Bronchial epithelial cell (primary cell): ENCODE measurements at places on chromosomes 6 and 20.

GRCh38 chr6:9116026-9116425 lies 680.7 kb upstream of the SLC35B3 start:
- peak; percentile 59 for DNase-seq

- peak; percentile 99 for DNase-seq
These were observed 43.4 kb downstream of the NHSL1 start for GRCh38 chr6:138455746-138456400.

- DNase-seq, result peak; percentile 67
These were observed 253.2 kb downstream of the UST start for GRCh38 chr6:148999929-149000468.

GRCh38 chr20:50605136-50605535 lies 86.2 kb downstream of the RIPOR3 start:
- DNase-seq, result no peak

DNA sequence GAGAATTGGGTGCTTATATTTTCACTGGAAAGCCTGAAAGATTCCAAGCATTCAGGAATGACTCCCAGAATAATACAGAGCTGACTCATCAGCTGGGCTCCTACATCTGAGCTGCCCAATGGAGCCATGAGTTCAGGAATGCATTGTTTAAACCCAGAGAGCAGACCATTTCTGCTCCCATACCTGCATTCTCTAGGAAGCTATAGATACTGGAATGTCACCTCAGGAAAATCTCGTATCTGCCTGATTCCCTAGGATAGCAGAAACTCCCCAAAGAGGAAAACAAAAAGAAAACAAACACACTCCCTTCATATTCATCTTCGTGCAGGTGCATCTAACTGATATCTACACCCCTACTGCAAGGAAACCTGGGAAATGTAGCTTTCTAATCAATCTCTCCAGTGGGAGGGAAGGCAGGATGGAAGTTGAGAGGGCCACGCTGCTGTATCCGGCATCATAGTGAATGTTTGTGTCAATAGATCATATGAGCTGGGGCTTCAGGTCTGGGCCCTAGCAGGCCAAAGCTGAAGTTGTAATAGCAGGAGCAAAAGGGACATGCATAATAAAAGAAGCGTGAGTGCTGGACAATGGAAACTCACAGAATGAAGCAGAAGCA lies 8.2 kb upstream of the SLC2A12 start:
- DNase-seq, result peak; percentile 69

DNA sequence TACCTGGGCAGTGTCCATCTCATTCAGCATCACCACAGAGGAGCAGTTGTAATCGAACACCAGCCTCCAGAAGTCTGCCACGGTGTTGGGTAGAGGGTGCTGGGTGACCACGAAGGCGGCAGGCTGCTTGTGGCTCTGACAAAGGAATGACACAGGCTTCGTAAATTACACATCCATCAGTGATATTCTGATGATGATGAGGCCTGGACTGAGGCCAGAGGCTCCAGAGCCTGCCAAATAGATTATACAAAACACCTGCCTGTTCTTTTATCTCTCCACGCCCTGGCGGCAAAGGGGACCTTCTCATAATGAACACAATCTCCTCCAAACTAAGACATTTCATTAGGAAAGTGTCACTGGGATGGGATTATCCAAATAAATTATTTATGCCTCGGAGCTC lies 480.2 kb upstream of the CHD6 start:
- DNase-seq, result no peak

GRCh38 chr20:62122654-62123449 lies 577 bp downstream of the LSM14B start:
- DNase-seq, result peak; percentile 8

- peak; percentile 25 for DNase-seq
These were observed 560.6 kb downstream of the COL12A1 start for GRCh38 chr6:74645108-74645849.

DNA sequence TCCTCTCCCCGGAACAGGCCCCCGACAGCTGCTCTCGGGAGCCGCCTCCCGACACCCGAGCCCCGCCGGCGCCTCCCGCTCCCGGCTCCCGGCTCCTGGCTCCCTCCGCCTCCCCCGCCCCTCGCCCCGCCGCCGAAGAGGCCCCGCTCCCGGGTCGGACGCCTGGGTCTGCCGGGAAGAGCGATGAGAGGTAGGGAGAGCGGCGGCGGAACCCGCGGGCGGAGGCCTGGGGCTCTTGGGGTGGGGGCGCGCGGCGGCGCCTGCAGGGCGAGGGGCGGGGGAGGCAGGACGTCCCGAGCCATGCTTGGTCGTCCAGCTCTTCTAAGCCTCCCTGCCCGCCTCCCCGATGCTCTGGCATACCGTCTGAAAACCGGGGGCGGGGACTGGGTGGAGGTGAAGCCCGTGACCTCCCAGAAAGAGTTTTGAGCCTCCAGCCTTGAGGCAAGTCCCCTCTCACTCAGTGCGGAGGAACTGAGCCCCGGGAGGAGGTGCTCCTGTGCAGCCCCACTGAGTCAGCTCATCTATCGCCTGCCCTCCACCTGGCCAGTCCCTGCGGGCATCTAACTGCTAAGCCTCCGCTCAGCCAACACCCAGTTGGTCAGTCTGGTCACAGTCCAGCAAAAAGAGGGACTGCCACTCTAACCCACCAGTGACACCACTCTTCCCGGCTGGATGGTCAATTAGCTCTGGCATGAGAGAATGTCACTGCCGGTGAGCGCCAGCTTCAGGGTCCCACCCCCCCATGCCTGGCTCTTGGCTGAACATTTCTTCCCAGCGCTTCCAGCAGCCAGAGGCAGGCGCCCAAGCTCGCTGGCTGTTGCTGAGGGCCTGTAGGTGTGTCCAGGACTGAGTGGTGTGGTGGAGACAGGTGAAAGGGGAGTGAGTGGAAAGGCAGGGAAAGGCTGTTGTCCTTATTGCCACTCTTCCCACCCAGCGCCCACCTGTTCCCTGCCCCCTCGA lies 482 bp downstream of the DDR1 start:
- DNase-seq, result peak; percentile 54

DNA sequence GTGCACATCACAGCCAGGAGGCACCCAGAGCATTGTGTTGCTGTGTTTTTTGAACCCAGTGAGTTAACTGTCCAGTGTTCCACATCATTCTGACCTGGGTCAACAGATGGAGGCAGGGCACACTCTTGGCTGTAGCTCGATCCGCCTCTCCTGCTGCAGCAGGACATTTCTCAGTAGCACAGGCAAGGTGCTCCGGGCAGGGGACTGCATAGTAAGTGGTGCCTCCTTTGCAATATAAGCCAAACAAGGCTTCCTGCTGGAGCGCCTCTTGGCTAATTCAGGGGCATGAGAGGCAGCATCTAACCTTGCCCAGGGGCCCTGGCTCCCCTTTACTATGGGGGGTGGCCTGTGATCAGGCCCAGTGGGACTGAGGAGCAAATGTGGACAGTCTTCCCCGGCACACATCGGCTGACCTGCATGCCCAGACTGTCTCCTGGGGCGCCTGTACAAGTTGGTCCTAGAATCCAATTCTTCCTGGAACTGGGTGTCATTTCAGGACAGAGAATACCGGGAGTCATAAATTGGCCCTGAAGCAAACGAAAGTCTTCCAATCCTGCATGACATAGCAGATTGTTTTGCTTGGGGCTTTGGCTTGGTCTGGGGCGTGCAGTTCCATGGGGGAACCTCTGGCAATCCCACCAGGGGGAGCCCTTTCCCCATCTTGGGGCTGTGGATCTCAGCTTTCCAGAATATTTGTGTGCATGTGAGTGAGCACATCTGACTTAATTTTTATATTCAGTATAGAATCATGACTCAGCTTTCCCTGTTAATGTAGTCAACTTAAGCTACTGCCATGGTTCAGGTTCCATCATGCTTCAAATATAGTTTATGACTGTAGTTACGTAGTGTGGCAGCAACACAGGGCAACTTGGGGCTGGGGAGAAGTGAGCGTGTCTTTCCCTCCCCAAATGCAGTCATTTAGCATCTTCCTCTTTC lies 56.0 kb upstream of the DDR1 start:
- peak; percentile 92 for DNase-seq

DNA sequence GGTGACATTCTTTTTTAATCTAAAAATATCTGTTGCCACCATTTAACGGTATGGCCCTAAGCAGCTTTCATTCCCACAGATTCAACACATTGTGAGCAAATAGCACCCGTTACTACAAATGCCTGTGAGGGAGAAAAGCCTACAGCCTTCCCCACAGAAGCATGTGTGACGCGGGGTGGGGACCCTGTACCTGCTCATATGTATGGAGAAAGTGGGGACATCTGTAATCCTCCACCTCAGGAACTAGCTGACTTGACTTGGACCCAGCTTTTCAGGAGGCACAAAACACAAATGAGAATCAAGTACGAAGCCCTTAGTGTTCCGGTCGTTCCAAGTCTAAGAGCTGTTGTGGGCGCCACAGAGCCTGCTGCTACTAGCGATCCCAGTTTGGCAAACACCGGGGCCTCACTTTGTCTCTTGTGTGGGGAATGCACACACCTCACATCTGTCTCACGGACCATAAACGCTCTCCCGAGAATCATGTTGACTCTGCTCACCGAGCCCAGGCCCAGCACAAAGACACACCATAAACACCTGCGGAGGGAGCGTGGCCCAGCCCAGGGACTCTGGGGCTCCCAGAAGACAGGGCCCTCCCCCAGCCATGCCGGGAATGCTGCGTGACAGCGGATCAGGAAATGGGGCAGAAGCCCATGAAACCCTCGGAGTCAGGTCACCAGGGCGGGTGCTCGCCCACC lies 21.6 kb downstream of the DLL1 start:
- no peak for DNase-seq

GRCh38 chr6:15841937-15842726 lies 179.3 kb upstream of the DTNBP1 start:
- no peak for DNase-seq

- no peak for DNase-seq
These were observed 128.5 kb downstream of the LAMP5 start for GRCh38 chr20:9642882-9643281.

GRCh38 chr20:23568320-23568970 lies at the start of gene CST9L:
TSS of gene CST9L (minus strand) at chr20:23568484. CDS start at chr20:23568450, 34 bp downstream.
- no peak for DNase-seq

- no peak for DNase-seq
These were observed 228.8 kb downstream of the ARID1B start for GRCh38 chr6:157005940-157006339.

GRCh38 chr6:15623276-15624116 lies 39.3 kb downstream of the DTNBP1 start:
- peak; percentile 28 for DNase-seq

- no peak for DNase-seq
These were observed 51.9 kb upstream of the EXOC2 start for GRCh38 chr6:744666-745353.

GRCh38 chr6:40359808-40360207 lies 227.4 kb downstream of the LRFN2 start:
- DNase-seq, result no peak

GRCh38 chr20:37649676-37650370 lies 44.0 kb upstream of the CTNNBL1 start:
- no peak for DNase-seq

GRCh38 chr6:105273589-105273988 lies 93.8 kb upstream of the POPDC3 start:
- DNase-seq, result no peak

DNA sequence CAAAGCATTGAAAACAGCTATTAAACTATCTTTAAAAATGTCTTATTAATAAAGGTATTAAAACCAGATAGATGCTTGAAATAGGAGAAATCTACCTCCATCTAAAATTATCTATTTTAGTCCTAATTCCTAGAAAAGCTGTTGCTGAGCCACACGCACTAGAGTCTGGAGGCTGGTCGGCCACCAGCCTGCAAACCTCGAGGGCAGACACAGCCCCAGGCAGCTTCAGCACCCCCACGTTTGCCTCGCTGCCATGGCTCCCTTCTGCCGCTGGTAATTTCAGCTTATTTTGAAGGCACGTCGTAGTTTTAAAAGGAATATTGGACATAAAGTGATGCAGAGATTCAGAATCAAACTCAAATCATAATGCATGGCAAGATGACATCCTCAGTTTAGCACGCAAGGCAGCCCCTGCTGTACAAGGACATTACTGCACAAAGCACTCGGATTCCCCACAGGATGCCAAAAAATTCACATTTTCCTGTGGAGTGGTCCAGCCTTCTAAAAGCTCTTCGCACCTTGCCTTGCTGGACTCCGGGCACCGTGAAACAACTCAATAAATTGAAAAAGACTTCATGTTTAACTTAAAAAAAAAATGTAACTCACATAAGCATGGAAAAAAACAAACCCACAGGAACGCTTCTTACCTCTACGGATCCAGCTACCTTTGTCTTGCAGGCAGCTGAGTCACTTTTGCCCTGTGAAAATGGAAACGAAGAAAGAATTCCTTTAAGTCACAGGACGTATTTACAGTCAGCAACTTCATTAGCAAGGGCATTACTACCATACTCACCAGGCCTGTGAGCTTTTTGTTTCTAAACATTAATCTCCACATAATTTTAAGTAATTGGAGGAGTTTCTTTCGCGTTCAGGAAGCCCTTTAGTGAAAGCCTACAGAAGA lies 143.4 kb upstream of the RPS6KA2 start:
- no peak for DNase-seq

- DNase-seq, result peak; percentile 100
These were observed 59.9 kb upstream of the MAP7 start for GRCh38 chr6:136609873-136610706.

GRCh38 chr20:53609491-53610445 lies 16.1 kb upstream of the ZNF217 start:
- DNase-seq, result peak; percentile 61
